Kidney (tissue), 22 donors: ENCODE measurements at places on chromosomes 2 and 18. TPM values are rescaled to one million over a fixed set of nuclear protein-coding genes. Genes with fewer than 3 reads are reported as not detected.
A peak's percentile ranks its signal among the peaks of the same experiment; 100 is the strongest.

GRCh38 chr2:38653380-38653714 lies 12.6 kb upstream of the GALM start:
- no peaks in the 10 kb centered on the region for H3K4me1 ChIP-seq
- H3K27ac ChIP-seq, result no peak overlapping the region
- DNase-seq, result no peak

- DNase-seq, result no peak
- no peaks in the 10 kb centered on the region for H3K27me3 ChIP-seq
- no peaks in the 10 kb centered on the region for H3K36me3 ChIP-seq
- H3K4me1 ChIP-seq, result no peaks in the 10 kb centered on the region
These were observed 301.9 kb downstream of the ZEB2 start for GRCh38 chr2:144217853-144218633.

DNA sequence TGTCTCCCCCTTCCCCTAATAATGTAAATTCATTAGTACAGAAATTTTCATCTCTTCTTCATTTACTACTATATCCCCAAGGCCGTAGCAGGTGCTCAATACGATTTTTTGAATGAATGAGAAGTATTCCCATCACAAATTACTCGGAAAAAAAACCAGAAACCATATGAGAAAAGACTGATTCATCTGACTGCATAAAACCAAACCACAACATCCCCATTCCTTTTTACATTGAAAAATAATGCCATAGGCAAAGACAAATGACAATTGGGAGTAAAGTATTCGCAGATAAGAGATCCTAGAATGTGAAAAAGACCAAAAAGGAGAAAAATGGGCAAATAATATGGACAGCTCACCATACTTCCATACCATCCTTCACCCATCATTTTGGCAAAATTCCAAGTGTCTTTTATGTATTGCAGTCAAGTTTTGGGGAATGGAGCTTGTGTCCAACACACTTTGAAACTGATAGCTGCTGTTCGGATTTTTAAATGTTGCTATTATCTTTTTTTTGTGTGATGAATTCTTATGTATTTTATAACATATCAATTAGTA lies 1.5 kb downstream of the ZC3H8 start:
- peaks cover 4% of the 10 kb centered on the region for H3K4me1 ChIP-seq
- H3K36me3 ChIP-seq, result no peaks in the 10 kb centered on the region
- no peaks in the 10 kb centered on the region for H3K27me3 ChIP-seq
- H3K4me3 ChIP-seq, result no peak overlapping the region

DNA sequence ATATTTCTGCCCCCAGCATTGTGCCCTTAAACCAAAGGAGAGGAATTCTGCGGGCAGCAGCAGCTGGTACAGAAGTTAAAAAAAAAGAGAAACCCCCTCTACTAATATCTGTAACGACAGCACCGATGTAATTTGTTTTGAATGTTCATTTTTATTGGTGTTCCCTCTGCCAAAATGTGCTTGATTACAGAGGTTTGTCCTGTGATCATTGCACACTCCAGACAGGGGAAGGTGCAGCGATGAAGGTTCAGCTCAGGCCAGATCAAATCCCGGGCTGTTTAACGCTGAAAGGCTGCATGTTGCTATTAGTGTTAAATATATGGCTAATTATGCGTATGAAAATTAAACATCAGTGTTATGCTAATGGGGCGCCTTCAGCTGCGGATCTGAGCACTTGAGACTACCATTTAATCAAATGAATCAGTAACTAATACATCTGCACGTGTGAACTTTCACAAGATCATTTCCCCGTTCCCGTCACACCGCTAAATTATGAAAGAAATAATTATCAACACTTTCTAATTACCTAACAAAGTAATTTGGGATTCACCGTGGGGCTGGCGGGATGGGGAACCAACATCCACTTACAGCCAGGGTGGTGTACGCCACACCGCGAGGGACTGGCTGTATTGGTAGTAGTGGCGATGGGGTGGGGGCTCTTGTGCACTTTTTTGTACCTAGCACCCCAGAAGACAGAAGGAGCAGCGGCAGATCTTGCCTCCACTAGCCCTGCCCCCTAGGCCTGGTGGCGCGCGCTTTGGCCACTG lies 1.5 kb upstream of the DLX1 start:
- H3K4me3 ChIP-seq, result no peak overlapping the region
- peaks cover 91% of the 10 kb centered on the region for H3K27me3 ChIP-seq
- DNase-seq, result peak; percentile 41
- no peaks in the 10 kb centered on the region for H3K4me1 ChIP-seq
- H3K36me3 ChIP-seq, result no peaks in the 10 kb centered on the region

- no peaks in the 10 kb centered on the region for H3K27me3 ChIP-seq
- no peak for DNase-seq
- no peak overlapping the region for H3K4me3 ChIP-seq
These were observed 68.7 kb downstream of the CDC42EP3 start for GRCh38 chr2:37602702-37603101.

- H3K27ac ChIP-seq, result no peak overlapping the region
- no peak for DNase-seq
- H3K27me3 ChIP-seq, result no peaks in the 10 kb centered on the region
- no peaks in the 10 kb centered on the region for H3K36me3 ChIP-seq
These were observed 162.0 kb downstream of the LTBP1 start for GRCh38 chr2:33108483-33109443.

- DNase-seq, result no peak
- H3K27me3 ChIP-seq, result no peaks in the 10 kb centered on the region
- no peaks in the 10 kb centered on the region for H3K4me1 ChIP-seq
- no peak overlapping the region for H3K27ac ChIP-seq
- H3K4me3 ChIP-seq, result no peak overlapping the region
- no peaks in the 10 kb centered on the region for H3K36me3 ChIP-seq
These were observed 8.7 kb upstream of the TEX261 start for GRCh38 chr2:71003396-71003795.

DNA sequence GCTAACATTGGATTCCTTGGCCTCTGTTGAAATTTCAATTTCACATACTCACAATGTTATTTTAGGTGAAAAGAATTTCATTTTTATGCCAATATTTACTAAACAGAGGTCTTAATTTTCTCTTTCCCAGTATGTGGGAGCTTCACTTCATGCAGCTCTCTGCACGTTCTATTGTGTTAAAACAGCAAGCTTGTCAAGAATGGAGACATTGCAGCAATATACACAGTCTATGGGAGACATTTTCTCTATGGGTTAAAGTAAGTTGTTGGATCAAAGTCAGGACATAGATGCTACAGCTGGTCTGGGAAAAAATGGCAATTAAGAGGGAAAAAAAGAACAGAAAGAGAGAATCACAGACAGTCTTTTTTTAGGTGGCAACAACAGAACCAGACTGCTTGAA lies 70.4 kb upstream of the ARHGAP15 start:
- H3K27me3 ChIP-seq, result no peaks in the 10 kb centered on the region
- H3K4me1 ChIP-seq, result no peaks in the 10 kb centered on the region
- H3K36me3 ChIP-seq, result no peaks in the 10 kb centered on the region
- no peak overlapping the region for H3K27ac ChIP-seq

- H3K27ac ChIP-seq, result no peak overlapping the region
- no peaks in the 10 kb centered on the region for H3K36me3 ChIP-seq
- H3K4me3 ChIP-seq, result no peak overlapping the region
These were observed 244.7 kb upstream of the MMADHC start for GRCh38 chr2:149832324-149832723.

DNA sequence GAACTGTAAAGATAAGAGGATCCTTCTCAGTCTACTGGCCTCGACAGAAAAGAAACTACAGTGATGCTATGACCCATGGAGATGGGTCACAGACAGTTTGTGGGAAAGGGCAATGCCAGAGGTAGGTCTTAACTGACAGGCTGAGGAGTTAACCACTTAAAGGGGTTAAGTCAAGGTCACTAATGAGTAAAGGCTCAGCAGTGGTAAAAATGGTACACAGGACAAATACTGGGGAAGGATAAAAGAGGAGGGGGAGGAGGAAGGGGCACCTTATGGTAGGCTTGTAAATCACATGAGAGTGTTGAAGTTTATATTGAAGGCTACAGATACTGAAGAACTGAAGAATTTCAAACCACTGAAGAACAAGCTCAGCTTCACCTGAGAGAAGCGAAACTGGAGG lies 9.9 kb downstream of the IER3IP1 start:
- peak; percentile 66 for DNase-seq
- H3K4me3 ChIP-seq, result no peak overlapping the region
- H3K27me3 ChIP-seq, result no peaks in the 10 kb centered on the region
- no peaks in the 10 kb centered on the region for H3K36me3 ChIP-seq
- H3K4me1 ChIP-seq, result no peaks in the 10 kb centered on the region

GRCh38 chr2:25528173-25528572 lies 145.2 kb downstream of the DTNB start:
- no peak overlapping the region for H3K4me3 ChIP-seq
- no peak for DNase-seq
- H3K4me1 ChIP-seq, result no peaks in the 10 kb centered on the region
- no peaks in the 10 kb centered on the region for H3K36me3 ChIP-seq
- H3K27me3 ChIP-seq, result no peaks in the 10 kb centered on the region
- no peak overlapping the region for H3K27ac ChIP-seq

GRCh38 chr2:66034467-66034866 lies 400.5 kb upstream of the MEIS1 start:
- no peaks in the 10 kb centered on the region for H3K27me3 ChIP-seq
- DNase-seq, result no peak
- H3K36me3 ChIP-seq, result no peaks in the 10 kb centered on the region
- H3K4me1 ChIP-seq, result no peaks in the 10 kb centered on the region
- H3K27ac ChIP-seq, result no peak overlapping the region
- H3K4me3 ChIP-seq, result no peak overlapping the region

The DLX2 gene
- total RNA-seq, result not detected

The GRHL1 gene
- 6.0 TPM for total RNA-seq

The FOXD4L1 gene
- 0.19 TPM for total RNA-seq
